Activated CD4-positive, alpha-beta T cell treated with anti-CD3 and anti-CD28 coated beads, Interleukin-2, amount 10 ng/mL, durations not matched to agents 7 days and 5 days (primary cell): ENCODE measurements at places on chromosomes 12 and 14.

DNA sequence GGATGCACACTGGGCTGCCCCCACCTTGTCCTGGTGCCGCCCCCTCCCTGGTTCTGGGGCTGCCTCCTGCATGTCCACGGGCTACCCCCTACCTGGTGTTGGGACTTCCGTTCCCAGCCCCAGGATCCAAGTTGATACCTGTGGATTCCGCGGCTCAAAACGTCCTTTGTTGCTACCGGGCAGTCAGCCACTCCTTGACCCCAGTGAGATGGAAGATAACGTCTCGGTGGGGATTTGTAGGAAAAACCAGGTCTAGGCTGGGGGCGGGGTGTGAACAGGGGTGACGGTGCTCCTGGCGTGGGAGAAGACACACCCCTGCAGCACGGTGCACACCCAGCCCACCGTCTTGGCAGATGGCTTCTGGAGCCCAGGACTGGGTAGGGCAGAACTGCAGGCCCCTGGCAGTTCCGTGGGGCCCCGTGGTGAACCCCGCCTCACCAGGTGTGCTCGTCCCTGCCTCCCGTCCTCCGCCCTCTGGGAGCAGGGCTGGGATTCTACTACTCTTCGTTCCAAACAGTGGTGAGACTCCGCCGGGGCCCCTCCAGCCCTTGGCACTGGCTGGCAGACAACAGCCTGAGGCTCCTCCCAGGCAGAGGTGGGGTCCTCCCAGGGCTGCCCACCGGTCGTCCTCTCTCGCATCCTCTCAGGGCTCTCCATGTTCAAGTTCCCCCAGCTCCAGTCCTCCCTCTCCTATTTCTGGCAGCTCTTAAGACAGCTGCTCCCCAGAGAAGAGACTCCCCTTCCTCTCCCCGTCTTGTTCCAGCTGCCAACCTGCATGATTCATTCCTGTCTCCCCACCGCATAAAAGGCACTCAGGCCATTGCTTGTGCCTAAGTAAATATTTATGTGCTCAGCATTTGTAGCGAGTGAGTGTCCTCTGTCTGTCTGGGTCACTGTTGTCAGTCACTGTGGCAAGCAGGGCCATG lies 75.5 kb downstream of the FBXL14 start:
- DNase-seq: no peak

- DNase-seq: no peak
Measured at GRCh38 chr12:109734219-109735000, 20.8 kb downstream of the FAM222A start.

GRCh38 chr14:35385042-35385839 lies 19.3 kb downstream of the NFKBIA start:
- DNase-seq: no peak

DNA sequence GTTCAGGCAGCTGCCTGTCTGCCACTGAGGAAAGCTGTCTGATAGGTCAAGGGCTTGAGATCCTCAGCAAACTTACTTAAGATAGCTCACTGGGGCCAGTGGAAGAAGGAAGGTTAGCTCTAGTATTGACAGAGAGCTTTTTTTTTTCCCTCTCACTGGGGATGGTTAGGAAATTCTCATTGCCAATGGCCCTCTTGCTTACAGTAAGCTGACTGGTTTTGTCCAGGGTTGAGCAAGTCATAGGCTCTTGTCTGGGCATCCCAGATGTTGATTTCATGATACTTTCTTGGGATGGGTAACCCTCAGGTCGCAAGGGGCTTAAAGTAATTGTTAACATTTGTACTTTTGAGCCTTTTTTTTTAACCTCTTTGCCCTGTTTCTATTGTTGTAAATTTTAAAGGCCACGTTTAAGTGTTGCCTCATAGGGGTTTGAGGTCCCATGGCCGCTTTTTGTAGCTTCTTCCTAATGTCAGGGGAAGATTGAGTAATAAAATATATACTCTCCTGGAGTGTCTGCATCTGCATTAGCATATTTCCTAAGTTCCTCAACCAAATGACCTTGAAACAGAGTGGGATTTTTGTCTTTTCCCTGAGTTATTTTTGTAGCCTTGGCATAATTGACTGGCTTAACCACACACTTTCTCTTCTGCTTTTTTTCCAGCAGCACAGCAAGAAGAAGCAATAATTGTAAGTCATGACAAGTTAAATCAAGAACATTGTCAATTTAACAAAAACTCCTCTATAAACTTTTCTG lies 716.0 kb downstream of the LRFN5 start:
- DNase-seq: no peak

GRCh38 chr12:93582351-93582750 lies 9.9 kb downstream of the SOCS2 start:
- no peak for DNase-seq

GRCh38 chr12:67070604-67071003 lies 198.6 kb upstream of the CAND1 start:
- no peak for DNase-seq
